ENCODE measurements at places on chromosomes 16 and 17. TPM values are rescaled to one million over a fixed set of nuclear protein-coding genes. Genes with fewer than 3 reads are reported as not detected.

RNF167 gene
- total RNA-seq = 132 TPM

DNA sequence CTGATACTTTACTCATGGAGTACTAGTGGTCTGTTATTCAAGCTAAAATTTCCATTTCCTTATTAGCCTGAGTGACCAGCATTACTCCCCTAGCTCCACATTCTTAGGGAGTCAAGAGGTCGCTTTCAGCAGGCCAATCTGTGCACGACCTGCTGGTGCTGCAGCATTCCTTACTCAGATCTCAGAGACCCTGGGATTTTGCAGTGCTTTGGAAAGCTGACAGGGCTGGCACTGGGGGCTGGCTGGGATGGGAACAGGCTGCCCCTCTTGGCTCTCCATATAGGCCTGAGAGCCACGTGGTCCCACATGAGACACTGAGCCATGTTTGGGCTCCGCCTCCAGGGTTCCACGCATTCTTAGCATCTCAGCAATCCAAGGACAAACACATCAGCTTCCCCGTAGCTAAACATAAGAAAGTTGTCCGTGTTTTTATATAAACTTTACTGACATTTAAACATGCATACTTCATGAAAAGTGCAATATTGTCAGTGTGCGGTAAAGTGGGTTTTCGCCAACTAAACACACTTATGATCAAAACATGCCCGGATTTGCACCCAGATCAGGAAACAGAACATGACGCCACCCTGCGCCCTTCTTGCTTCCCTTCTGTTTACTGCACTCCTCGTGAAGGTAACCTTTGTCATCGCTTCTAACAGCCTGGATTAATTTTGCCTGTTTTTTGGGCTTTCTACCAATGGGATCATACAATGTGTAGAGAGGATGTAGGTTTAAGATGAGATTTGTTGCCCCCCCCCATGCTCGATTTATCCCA, 254.5 kb upstream of the CACNG5 start:
- no peak for DNase-seq
- no peaks in the 10 kb centered on the region for H3K27me3 ChIP-seq
- H3K4me3 ChIP-seq = no peak overlapping the region
- no peak overlapping the region for H3K27ac ChIP-seq
- peaks cover 4% of the 10 kb centered on the region for H3K36me3 ChIP-seq

- no peak overlapping the region for H3K4me3 ChIP-seq
- peaks cover 6% of the 10 kb centered on the region for H3K4me1 ChIP-seq
- no peaks in the 10 kb centered on the region for H3K27me3 ChIP-seq
- no peak for DNase-seq
- no peak overlapping the region for H3K27ac ChIP-seq
- H3K36me3 ChIP-seq = no peaks in the 10 kb centered on the region
Observed at GRCh38 chr17:12815642-12816141, 26.4 kb downstream of the ARHGAP44 start.

GRCh38 chr17:41697122-41697962, 8.7 kb downstream of the EIF1 start:
- no peak for DNase-seq
- H3K4me3 ChIP-seq = no peak overlapping the region
- peaks cover 11% of the 10 kb centered on the region for H3K36me3 ChIP-seq
- peaks cover 8% of the 10 kb centered on the region for H3K4me1 ChIP-seq

DNA sequence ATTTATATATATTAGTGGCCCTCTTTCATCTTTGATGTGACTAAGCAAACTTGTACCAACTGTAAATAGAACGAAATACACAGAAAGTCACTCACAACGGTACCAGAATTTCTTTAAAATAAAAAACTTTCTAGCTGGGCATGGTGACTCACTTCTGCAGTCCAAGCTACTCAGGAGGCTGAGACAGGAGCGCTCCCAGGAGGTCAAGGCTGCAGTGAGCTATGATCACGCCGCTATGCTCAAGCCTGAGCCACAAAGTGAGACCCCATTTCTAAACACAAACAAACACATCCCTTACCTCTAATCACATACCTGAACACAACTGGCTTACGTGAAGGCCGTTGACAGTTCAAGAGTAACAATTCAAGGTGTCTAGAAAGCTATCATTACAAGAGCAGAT, 29.7 kb downstream of the STAT5B start:
- H3K27me3 ChIP-seq = no peaks in the 10 kb centered on the region
- H3K36me3 ChIP-seq = no peaks in the 10 kb centered on the region
- H3K4me1 ChIP-seq = peaks cover 35% of the 10 kb centered on the region
- no peak for DNase-seq
- no peak overlapping the region for H3K27ac ChIP-seq
- H3K4me3 ChIP-seq = no peak overlapping the region

All from type B pancreatic cell (in vitro differentiated cells).